ENCODE measurements at places on chromosomes 7 and 10.

DNA sequence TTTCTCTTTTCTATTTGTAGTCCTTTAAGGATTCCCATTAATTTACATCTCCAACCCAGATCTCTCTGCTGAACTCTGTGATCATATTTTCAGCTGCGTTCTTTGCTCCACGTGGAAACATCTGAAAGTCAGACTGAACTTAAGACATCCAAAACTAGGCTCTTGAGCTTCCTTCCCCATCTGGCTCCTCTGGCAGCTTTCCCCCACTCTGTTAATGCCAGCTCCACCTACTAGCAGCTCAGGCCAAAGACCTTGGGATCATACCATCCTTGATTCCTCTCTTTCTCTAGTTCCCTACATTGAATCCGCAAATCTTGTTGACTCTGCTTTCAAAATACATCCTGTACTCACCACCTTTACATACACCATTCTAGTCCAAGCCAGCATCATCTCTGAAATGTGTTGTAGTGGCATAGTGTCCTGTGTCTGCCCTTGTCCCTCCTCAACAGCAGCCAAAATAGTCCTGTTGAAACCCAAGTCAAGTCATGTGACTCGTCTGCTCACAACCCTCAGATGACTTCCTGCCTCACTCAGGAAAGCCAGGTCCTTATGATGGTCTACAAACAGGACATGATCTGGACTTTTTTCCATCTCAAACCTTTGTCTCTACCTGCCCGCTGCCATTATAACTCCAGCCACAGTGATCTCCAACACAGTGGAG lies 7.0 kb downstream of the REEP3 start:
- DNase-seq: no peak

- DNase-seq: no peak
Observed at GRCh38 chr10:48947690-48948469, 8.2 kb upstream of the LRRC18 start.

GRCh38 chr7:130875-131780 lies 61.2 kb upstream of the FAM20C start:
- no peak for DNase-seq

DNA sequence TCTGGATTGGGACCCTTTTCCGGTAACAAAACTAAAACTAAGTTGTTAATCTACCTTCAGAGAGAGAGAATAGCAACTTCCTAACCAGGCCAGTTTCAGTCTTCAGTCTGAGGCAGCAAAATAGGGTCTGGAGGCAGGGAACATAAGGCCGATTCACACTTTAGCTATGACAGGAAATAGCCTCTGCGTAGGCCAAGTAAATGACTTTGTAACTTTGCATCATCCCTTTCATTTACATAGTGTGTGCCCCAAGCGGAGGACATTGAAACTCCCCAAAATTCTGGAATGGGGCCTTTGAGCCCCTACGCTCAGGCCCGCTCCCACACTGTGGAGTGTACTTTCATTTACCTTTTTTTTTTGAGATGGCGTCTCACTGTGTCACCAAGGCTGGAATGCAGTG lies 1.7 kb upstream of the UPP1 start:
- no peak for DNase-seq

GRCh38 chr10:42999385-43000020 lies 77.4 kb upstream of the RET start:
- DNase-seq: no peak

DNA sequence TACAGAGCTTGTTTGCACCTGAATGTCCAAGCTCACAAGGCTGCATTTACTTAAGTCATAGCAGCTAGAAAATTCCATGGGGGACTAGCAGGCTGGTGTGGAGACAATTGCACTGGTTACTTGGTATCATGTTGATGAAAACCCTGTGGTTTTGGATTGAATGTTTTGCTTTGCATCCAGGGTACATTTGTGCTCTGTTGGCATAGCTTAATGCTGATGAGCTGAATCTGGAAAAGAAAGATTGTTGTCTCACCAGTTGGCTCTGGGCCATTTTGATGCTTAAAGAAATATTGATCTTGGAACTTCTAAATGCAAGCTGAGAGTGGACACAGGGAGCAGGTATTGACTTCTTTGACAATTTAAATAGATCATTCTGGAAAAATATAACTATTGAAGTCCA lies 122.5 kb upstream of the MBL2 start:
- DNase-seq: no peak

DNA sequence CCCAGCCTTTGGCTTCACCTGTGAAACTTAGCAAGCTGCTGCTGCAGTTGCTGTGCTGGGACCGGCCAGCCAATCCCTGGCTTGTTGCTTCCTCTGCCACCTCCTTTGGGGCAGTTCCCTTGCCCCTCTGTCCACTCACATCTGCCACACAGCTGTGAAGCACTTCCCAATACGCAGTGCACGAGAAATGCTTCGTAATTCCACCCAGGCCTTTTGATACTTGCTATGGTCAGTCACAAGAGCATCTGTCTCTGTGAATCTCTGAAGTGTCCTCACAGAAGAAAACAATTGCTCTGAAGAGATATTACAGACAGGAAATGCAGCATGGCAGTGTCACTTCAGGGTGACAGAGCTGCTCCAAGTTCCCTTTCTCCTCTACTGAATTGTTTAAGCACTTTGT lies 208.5 kb downstream of the PTEN start:
- no peak for DNase-seq

DNA sequence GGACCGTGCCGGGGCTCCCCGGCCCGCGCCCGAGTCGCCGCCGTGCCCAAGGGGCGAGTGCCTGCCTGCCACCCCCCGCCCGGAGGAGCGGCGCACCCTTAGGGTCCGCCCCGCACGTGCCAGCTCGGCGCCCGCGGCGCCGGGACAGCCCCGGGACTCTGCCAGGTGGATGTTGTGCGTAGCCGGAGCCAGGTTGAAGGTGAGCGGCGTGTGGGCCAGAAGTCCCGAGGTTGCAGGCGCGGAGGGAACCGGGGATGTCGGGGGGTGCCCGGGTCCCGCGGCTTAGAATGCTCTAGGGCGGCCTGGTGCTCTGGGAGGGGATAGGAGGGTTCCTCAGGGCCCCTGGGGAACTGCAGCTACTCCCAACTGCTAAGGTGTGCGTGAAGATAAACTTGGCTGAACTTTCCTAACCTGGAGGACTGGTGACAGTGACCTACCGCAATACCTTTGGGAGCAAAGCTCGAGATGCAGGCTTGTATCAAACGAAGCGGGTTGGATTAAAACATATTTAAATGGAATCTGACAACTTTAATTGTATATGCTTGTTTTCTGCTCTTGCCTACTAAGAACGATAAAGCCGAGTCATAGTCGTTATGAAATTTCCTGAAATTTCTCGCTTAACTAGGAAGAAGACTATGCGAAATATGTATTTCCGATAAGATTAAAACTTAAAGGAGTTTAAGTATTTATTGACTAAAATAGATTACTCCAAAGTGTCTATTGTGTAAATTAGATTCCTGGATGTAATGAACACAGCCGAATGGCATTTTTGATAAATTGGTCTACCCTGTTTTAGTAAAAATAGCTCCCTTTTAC lies at the start of gene CUX1:
Gene CUX1, plus strand, starts transcription at position 156 of the 816 bp plus-strand sequence. Its CDS starts 14 bp downstream, at position 170.
- DNase-seq: no peak

- DNase-seq: no peak
Observed at GRCh38 chr10:36221101-36221500, 579.0 kb upstream of the FZD8 start.

GRCh38 chr10:91307489-91307888 lies 87.0 kb downstream of the PCGF5 start:
- DNase-seq: no peak

GRCh38 chr7:105021352-105021751 lies 7.3 kb downstream of the KMT2E start:
- DNase-seq: no peak

- no peak for DNase-seq
Observed at GRCh38 chr10:57494486-57494885, 773.2 kb downstream of the IPMK start.

GRCh38 chr10:52334595-52334994 lies 20.5 kb downstream of the DKK1 start:
- DNase-seq: no peak

DNA sequence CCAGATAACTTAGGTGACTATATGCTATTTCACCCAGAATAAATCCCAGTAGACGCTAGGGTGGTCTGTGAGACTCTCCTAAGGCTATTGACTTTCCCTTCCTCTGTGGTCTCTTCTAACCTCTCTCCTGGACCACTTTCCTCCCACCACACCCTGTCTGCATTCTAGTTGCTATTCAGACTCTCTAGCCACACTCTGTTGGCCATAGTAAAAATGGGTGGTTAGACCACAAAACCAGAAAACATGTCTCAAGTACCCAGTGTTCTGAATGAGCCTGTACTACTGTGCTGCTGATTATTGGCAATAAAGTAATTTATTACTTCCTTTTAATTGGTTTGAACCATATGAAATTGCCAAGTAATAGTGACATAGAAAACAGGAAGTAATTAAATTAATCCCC lies 240.8 kb downstream of the KIF20B start:
- no peak for DNase-seq

GRCh38 chr10:71663311-71663710 lies 56.3 kb downstream of the C10orf105 start:
- no peak for DNase-seq

GRCh38 chr7:30973791-30974604 lies 10.2 kb downstream of the GHRHR start:
- DNase-seq: no peak

DNA sequence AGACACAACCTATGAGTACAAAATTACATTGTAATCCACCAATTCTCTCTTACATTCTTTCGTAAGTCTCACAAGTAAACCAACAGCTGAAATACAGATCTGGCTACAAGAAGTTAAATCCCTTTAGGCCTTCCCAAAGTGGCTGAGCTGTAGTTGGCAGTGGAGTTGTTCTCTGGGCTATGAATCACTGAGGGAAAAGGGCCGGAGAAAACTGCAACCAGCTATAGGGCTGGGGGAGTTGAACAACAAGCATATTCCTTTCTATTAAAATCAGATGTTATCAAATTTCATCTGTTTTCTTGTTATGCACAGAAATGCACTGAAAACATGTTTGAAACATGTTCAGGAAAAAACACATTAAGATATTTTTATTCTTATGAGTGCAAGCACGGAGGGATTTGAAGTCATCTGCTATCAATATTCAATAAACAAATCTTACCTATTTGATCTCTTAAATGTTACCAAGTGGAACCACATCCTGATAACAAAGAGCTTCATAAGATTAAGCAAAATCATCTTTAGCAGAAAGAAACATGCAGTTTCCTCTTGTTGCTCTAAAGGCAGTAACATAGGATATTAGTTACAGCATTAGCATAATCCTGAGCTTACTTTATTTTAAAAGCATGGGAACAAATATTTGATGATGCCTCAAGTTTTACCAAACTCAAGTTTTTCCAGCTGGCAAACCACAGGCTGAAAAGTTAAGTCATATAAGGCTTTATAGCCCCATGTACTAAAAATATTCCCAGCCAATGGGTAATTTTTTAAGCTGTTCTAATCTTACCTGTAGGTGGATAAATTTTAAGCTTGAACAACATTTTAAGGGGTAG lies 212.7 kb downstream of the TAX1BP1 start:
- DNase-seq: no peak

DNA sequence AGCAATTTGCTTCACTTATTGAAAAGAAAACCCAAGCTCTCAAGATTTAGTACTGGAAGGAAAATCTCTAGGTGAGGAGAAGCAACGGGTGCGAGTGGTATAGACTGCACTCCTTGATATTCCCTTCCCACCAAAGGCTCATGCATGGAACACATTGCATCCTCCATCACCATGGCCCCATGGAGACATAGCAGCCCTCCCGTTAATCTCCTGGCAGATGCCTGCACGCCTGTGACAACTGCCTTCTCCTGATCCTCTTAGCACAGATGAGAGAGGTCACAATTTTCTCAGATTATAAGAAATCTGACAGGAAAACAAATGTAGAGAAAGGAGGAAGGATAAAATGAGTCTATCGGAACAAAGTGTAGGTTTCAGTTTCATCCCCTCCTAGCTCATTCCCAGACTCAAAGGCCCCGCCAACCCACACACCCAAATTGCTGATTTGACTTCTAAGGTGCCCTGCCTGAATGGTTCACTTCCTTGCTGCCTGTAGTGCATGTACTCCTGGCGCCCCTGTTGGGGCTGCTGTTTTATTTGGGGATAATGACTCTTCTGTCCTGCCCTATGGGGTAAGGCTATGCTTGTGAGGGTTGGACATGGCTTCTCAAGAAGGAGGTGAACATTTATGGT lies 50.0 kb downstream of the PLXNA4 start:
- DNase-seq: no peak

DNA sequence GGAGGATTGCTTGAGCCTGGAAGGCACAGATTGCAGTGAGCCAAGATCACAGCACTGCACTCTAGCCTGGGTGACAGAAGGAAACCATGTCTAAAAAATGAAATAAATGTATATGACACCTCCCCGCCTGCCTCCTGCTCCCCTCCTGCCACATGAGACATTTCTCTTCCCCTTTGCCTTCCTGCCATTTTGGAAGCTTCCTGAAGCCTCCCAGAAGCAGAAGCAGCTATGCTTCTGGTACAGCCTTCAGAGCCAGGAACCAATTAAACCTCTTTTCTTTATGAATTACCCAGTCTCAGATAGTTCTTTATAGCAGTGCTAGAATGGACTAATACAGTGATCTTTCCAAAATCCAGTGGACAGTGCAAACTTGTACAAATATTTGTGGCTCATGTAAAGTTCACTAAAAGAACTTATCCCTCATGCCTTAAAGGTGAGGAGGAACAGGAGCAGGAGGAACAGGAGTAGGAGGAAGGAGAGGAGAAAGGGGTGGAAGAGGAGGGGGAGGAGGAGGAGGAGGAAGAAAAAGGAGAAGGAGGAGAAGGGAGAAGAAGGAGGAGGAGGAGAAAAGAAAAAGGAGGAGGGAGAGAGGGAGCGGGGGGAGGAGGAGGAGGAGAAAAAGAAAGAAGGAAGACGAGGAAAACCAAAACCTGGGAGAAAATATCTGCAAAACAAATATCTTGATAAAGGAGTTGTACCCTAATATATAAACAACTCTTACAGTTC lies 2.8 kb upstream of the ABI1 start:
- no peak for DNase-seq

- no peak for DNase-seq
Observed at GRCh38 chr10:117632406-117632805, 89.9 kb downstream of the EMX2 start.

DNA sequence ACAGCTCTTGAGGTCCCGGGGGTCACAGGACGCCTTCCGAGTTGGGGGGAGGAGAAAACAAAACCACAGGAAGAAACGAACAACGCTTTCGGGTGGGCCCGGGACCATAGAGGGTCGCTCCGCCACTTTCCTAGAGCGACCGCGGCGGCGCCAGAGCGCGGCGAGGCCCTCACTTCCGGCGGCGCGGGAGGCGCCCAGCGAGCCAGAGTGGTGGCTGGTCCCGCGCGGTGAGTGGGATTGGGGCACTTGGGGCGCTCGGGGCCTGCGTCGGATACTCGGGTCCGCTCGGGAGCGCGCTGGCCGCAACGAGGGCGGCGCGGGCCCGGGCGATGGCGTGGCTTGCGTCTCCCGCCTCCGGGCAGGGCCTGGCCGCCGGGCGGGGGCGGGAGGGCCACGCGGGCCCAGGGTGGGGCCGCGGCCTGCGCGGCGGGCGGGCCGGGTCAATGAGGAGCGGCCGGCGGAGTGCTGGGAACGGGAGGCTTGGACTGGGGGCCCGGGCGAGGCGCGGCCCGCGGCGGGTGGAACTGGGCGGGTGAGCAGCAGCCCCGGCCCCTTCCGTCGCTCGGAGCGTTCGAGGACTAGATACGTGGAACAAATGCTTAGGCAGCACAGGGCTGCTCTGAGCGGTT lies at the start of gene ZNF22:
Gene ZNF22, plus strand, starts transcription at position 172 of the 629 bp plus-strand sequence. CDS start 2,446 bp downstream, outside the sequence.
- DNase-seq: peak; percentile 32

- no peak for DNase-seq
Observed at GRCh38 chr7:38195804-38196595, 18.0 kb downstream of the STARD3NL start.

Measured in activated CD8-positive, alpha-beta memory T cell treated with anti-CD3 and anti-CD28 coated beads for 1 hour (primary cell).